ENCODE measurements at places on chromosomes 12 and 14. TPM values are rescaled to one million over a fixed set of nuclear protein-coding genes. Genes with fewer than 3 reads are reported as not detected.

Gene NGB
- not detected for total RNA-seq

Gene CACNA2D4
- 1.4 TPM for total RNA-seq

Gene BLOC1S1
- total RNA-seq: 151 TPM

Gene GALNT9
- 1.0 TPM for total RNA-seq

Gene CLEC9A
- not detected for total RNA-seq

Gene CYP46A1
- 0.46 TPM for total RNA-seq

Gene PPP1R3E
- total RNA-seq: 4.9 TPM

Gene CCDC197
- not detected for total RNA-seq

Gene TMEM253
- total RNA-seq: not detected

Gene PRKAG1
- 53.9 TPM for total RNA-seq
